ENCODE measurements at places on chromosomes 2 and 18. TPM values are rescaled to one million over a fixed set of nuclear protein-coding genes. Genes with fewer than 3 reads are reported as not detected.

PRSS56 gene
- total RNA-seq: 9.6 TPM

KCNJ3 gene
- 9.5 TPM for total RNA-seq

CDK15 gene
- total RNA-seq: 1.7 TPM

AQP4 gene
- total RNA-seq: 3.2 TPM

CTDP1 gene
- total RNA-seq: 20.4 TPM

MEP1B gene
- not detected for total RNA-seq

RAX gene
- 111 TPM for total RNA-seq

FAM110C gene
- total RNA-seq: 3.9 TPM

ACTG2 gene
- total RNA-seq: 53.9 TPM

MSH2 gene
- 96.4 TPM for total RNA-seq

DNER gene
- 83.2 TPM for total RNA-seq

SERPINB12 gene
- not detected for total RNA-seq

STAM2 gene
- 63.7 TPM for total RNA-seq

ACMSD gene
- total RNA-seq: not detected

POTEI gene
- 0.22 TPM for total RNA-seq

POTEC gene
- not detected for total RNA-seq

LRP2 gene
- total RNA-seq: 88.0 TPM

ZNF804A gene
- total RNA-seq: 21.1 TPM

RPRD1A gene
- 125 TPM for total RNA-seq

DAW1 gene
- total RNA-seq: 0.44 TPM

PIKFYVE gene
- 59.4 TPM for total RNA-seq

UGT1A5 gene
- total RNA-seq: 0.16 TPM

HOXD1 gene
- 0.27 TPM for total RNA-seq

ACKR3 gene
- total RNA-seq: 26.8 TPM

PARD6G gene
- 12.5 TPM for total RNA-seq

IL18RAP gene
- 0.33 TPM for total RNA-seq

ALLC gene
- 0.77 TPM for total RNA-seq

DPYSL5 gene
- 40.3 TPM for total RNA-seq

G6PC2 gene
- 4.2 TPM for total RNA-seq

ALPP gene
- total RNA-seq: not detected

HOXD12 gene
- total RNA-seq: not detected

GPC1 gene
- 51.4 TPM for total RNA-seq

SLC4A5 gene
- 36.3 TPM for total RNA-seq

ABHD3 gene
- 11.8 TPM for total RNA-seq

RGPD4 gene
- 2.2 TPM for total RNA-seq

GALR1 gene
- total RNA-seq: 0.16 TPM

TMEM200C gene
- total RNA-seq: 3.6 TPM

EMX1 gene
- not detected for total RNA-seq

LBX2 gene
- total RNA-seq: not detected

LYG1 gene
- total RNA-seq: 1.5 TPM

MPV17 gene
- 62.5 TPM for total RNA-seq

PTRHD1 gene
- 19.4 TPM for total RNA-seq

ING5 gene
- total RNA-seq: 56.8 TPM

NCKAP1 gene
- total RNA-seq: 195 TPM

ANKRD30BL gene
- total RNA-seq: 7.3 TPM

COPS9 gene
- 39.4 TPM for total RNA-seq

ECEL1 gene
- 19.0 TPM for total RNA-seq

ZNF514 gene
- 38.0 TPM for total RNA-seq

TXNDC2 gene
- not detected for total RNA-seq

RUFY4 gene
- total RNA-seq: not detected

REG1B gene
- total RNA-seq: not detected

GAD1 gene
- 25.1 TPM for total RNA-seq

TPO gene
- 2.0 TPM for total RNA-seq

CCBE1 gene
- 4.8 TPM for total RNA-seq

REG3A gene
- not detected for total RNA-seq

TRIB2 gene
- 195 TPM for total RNA-seq

TCF4 gene
- total RNA-seq: 441 TPM

AKAIN1 gene
- total RNA-seq: 1.3 TPM
